ENCODE measurements at places on chromosomes 4 and X. TPM values are rescaled to one million over a fixed set of nuclear protein-coding genes. Genes with fewer than 3 reads are reported as not detected.

- no peak overlapping the region for H3K4me3 ChIP-seq
- H3K27ac ChIP-seq, result no peak overlapping the region
- DNase-seq, result no peak
- H3K27me3 ChIP-seq, result no peaks in the 10 kb centered on the region
- H3K4me1 ChIP-seq, result no peaks in the 10 kb centered on the region
Measured at GRCh38 chrX:27953171-27953570, 28.1 kb downstream of the DCAF8L1 start.

DNA sequence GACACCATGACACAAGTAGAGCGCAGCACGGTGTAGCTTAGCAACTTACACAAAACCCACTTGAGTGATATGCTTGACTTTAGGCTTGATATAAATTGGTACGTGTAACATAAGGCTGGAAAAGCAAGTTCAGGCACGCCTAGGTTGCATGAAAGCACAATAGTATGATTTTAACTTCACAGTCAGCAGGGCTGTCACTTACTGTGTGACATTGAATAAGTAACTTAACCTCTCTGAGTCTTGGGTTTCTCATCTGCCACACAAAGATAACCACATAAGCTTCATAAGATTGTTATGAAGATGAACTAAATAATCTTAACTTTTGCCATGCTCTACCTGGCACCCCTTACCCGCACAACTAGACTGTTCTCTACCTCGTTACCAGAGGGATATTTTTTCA, 9.5 kb downstream of the SRD5A3 start:
- DNase-seq, result no peak
- H3K27me3 ChIP-seq, result no peaks in the 10 kb centered on the region
- H3K4me1 ChIP-seq, result peaks cover 12% of the 10 kb centered on the region
- no peaks in the 10 kb centered on the region for H3K36me3 ChIP-seq

DNA sequence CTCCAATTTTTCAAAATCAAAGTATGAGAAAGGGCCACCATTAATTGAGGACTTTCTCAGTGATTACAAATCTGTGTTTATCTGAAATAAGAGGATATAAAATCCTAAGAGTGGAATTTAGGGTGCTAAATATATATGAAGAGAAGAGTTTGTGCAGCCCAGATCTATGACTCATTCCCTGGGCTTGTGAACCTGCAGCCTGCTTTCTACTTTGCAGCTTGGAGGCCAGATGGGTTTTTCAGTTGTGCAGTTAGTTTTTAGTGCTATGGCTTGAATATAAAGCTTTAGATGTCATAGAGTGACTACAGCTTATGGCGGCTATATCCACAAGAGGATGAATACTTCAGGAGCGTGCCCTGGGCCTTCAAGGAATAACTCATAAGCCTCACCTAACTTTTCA, 1391.1 kb downstream of the FSTL5 start:
- no peak for DNase-seq
- H3K27ac ChIP-seq, result no peak overlapping the region
- no peaks in the 10 kb centered on the region for H3K27me3 ChIP-seq
- H3K4me3 ChIP-seq, result no peak overlapping the region

DNA sequence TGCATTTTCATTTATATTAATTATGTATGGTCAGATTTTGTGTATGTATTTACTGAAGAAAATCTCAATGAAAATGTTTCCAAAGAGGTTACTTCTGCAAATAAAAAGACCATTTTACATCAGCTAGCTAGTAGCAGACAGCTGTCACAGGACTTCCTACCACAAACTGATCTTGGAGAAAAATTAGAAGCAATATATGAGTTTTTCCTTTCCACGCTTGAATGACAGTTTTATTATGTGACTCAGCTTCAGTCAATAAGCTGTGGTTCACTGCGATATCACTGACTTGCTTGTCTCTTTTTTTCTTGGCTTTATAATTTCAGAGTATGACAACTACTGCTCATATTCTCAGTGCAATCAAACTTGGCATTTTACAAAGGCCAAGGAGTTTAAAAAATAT, 787.4 kb upstream of the GALNTL6 start:
- H3K4me3 ChIP-seq, result no peak overlapping the region
- no peaks in the 10 kb centered on the region for H3K36me3 ChIP-seq
- H3K4me1 ChIP-seq, result no peaks in the 10 kb centered on the region
- no peaks in the 10 kb centered on the region for H3K27me3 ChIP-seq
- no peak overlapping the region for H3K27ac ChIP-seq

GRCh38 chrX:114344756-114345349, 239.0 kb upstream of the HTR2C start:
- H3K27me3 ChIP-seq, result no peaks in the 10 kb centered on the region
- H3K4me3 ChIP-seq, result no peak overlapping the region
- H3K4me1 ChIP-seq, result no peaks in the 10 kb centered on the region
- H3K27ac ChIP-seq, result no peak overlapping the region

GRCh38 chr4:75345423-75345822, 168.8 kb downstream of the RCHY1 start:
- H3K4me3 ChIP-seq, result no peak overlapping the region
- no peaks in the 10 kb centered on the region for H3K4me1 ChIP-seq
- no peaks in the 10 kb centered on the region for H3K27me3 ChIP-seq
- H3K36me3 ChIP-seq, result no peaks in the 10 kb centered on the region
- no peak overlapping the region for H3K27ac ChIP-seq

DNA sequence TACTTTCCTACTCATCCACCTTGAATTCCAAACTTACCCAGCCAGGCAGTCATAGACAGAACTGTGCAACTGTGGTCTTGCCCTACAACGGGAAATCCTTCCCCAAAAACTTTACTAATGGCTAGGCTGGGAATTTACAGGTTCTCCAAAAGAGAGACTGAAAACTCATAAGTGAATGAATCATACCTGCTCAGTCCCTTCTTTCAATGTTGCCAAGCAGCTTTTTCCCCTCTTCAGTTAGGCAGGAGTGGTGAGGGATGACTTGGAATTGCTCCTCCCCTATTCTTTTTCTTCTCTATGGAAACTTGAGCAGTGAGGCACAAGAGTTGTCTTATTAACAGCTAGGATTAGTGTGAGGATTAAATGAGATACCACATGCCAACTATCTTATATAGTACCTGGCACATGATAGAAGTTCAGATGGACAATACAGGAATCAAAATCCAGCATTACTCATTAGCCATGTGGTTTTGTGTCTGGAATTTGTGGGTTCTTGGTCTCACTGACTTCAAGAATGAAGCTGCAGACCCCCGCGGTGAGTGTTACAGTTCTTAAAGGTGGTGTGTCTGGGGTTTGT, 105.9 kb downstream of the TEX13A start:
- no peaks in the 10 kb centered on the region for H3K4me1 ChIP-seq
- H3K27me3 ChIP-seq, result peaks cover 3% of the 10 kb centered on the region
- H3K4me3 ChIP-seq, result no peak overlapping the region
- no peak overlapping the region for H3K27ac ChIP-seq
- no peak for DNase-seq
- H3K36me3 ChIP-seq, result no peaks in the 10 kb centered on the region

The RRH gene
- polyA plus RNA-seq, result 0.56 TPM

- no peak for DNase-seq
- no peaks in the 10 kb centered on the region for H3K4me1 ChIP-seq
- no peaks in the 10 kb centered on the region for H3K36me3 ChIP-seq
Measured at GRCh38 chr4:8691151-8691775, 98.7 kb downstream of the CPZ start.

DNA sequence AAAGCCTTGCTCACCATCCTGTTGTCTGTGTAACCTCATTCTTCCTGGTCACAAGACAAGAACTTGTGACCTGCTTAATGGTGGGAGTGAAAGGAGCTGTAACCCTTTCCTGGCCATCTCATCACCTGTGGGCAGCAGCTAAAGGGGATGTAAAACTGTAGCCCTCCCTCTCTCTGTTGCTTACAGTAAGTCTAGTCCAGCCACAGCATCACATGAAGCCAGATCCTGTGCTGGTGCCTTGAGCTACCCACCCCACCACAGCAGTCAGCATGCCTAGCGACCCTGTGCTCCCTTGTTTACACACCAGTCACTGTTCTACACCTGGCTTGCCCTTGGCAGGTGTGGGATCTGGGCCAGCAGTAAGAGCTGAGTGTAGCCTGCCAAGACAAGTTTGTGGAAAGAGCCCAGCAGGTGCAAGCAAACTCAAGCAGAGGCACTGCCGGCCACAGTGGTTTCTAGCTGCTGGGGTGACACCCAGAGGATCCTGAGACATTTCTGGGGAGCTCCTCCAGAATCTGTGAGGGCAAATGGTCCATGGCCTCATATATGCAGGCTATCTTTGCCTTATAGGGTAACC, 41.0 kb downstream of the UGT2B28 start:
- no peak for DNase-seq
- no peaks in the 10 kb centered on the region for H3K4me1 ChIP-seq
- no peak overlapping the region for H3K4me3 ChIP-seq
- H3K27ac ChIP-seq, result no peak overlapping the region

- H3K36me3 ChIP-seq, result no peaks in the 10 kb centered on the region
- no peak overlapping the region for H3K27ac ChIP-seq
- no peak for DNase-seq
- H3K27me3 ChIP-seq, result no peaks in the 10 kb centered on the region
- no peak overlapping the region for H3K4me3 ChIP-seq
Measured at GRCh38 chr4:172104539-172104938, 291.3 kb downstream of the GALNTL6 start.

The BDH2 gene
- polyA plus RNA-seq, result 119 TPM

DNA sequence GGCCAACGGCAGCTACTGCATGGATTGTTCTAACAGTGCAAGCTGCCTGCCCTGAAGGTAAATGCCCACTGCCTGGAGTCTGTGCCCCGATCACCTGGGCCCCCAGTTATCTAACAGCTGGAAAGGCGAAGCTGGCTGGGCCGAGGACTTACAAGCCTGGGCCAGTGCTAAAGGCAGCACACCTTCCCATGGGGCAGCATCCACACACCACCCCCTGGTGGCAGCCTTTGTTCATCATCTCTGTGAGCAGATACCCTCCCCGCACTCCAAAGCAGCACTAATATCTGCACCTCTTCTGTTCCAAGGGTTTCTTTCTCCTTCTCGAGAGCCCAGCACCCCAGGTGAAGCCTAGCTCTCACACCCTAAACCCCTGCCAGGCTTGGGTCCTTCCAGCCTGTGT, 7.6 kb downstream of the SLC2A9 start:
- H3K4me3 ChIP-seq, result no peak overlapping the region
- no peaks in the 10 kb centered on the region for H3K4me1 ChIP-seq
- H3K27ac ChIP-seq, result no peak overlapping the region
- no peaks in the 10 kb centered on the region for H3K27me3 ChIP-seq
- no peaks in the 10 kb centered on the region for H3K36me3 ChIP-seq

- no peaks in the 10 kb centered on the region for H3K27me3 ChIP-seq
- H3K36me3 ChIP-seq, result no peaks in the 10 kb centered on the region
- H3K27ac ChIP-seq, result no peak overlapping the region
- no peaks in the 10 kb centered on the region for H3K4me1 ChIP-seq
- no peak for DNase-seq
Measured at GRCh38 chr4:185872747-185873380, 60.9 kb upstream of the SORBS2 start.

The GIMD1 gene
- not detected for polyA plus RNA-seq

The TMEM156 gene
- polyA plus RNA-seq, result 0.71 TPM

DNA sequence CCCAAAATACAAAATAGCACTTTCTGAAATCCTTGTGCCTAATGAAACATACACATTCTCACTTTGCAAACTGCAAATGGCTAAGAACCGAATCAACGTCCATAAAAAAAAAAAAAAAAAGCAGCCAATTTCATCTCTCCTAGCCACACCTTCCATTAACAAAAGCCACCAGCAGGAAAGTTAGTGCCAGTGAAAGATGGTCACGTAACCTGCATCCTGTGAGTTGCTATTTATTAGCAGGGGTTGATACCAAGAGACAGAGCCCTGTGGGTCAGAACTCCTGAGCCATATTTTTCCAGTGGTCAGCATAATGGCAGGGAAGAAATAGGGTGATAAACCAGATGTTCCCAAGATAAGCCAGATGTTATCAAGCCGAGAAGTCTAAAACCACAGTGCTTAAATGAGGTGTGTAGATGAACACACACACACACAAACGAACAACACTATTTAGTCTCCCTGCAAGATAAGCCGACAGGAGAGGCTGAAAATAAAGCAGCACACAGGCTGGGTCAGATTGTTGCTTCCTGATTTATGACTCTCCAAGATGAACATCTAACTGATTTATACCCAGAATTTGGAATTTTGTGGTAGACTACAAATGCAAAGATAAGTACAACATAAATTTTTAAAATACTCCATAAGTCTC, 11.5 kb downstream of the PPARGC1A start:
- no peaks in the 10 kb centered on the region for H3K27me3 ChIP-seq
- H3K27ac ChIP-seq, result no peak overlapping the region
- H3K4me1 ChIP-seq, result peaks cover 8% of the 10 kb centered on the region
- H3K4me3 ChIP-seq, result no peak overlapping the region
- no peaks in the 10 kb centered on the region for H3K36me3 ChIP-seq

DNA sequence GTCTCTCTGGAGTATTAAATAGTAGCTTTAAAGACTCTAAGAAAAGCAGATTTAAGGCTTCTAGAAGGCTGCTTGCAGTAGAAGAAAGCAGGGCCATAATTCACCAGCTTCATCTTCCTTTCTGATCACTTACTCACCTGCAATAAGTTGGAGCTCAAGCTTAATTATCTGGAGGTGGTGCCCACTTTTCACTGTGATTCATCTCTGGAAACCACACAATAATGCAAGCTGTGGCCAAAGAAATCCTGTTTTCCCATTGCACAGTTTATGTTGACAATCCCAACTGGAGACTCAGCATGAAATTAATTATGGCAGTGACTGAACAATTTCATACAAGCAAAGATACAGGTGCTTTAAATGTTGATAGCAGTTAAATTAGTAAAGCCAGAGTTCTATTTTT, 14.7 kb downstream of the CWH43 start:
- no peak for DNase-seq
- no peak overlapping the region for H3K27ac ChIP-seq
- H3K27me3 ChIP-seq, result no peaks in the 10 kb centered on the region
- no peak overlapping the region for H3K4me3 ChIP-seq

The USP51 gene
- 7.8 TPM for polyA plus RNA-seq

The SERTM2 gene
- polyA plus RNA-seq, result not detected

The SRPX2 gene
- 39.0 TPM for polyA plus RNA-seq

GRCh38 chrX:4764888-4765287, 1051.4 kb upstream of the PRKX start:
- H3K27me3 ChIP-seq, result no peaks in the 10 kb centered on the region
- DNase-seq, result no peak
- H3K36me3 ChIP-seq, result no peaks in the 10 kb centered on the region
- H3K27ac ChIP-seq, result no peak overlapping the region
- H3K4me1 ChIP-seq, result no peaks in the 10 kb centered on the region

GRCh38 chr4:138344054-138344453, 101.9 kb upstream of the SLC7A11 start:
- H3K4me3 ChIP-seq, result no peak overlapping the region
- no peaks in the 10 kb centered on the region for H3K4me1 ChIP-seq
- no peaks in the 10 kb centered on the region for H3K27me3 ChIP-seq
- no peak for DNase-seq

DNA sequence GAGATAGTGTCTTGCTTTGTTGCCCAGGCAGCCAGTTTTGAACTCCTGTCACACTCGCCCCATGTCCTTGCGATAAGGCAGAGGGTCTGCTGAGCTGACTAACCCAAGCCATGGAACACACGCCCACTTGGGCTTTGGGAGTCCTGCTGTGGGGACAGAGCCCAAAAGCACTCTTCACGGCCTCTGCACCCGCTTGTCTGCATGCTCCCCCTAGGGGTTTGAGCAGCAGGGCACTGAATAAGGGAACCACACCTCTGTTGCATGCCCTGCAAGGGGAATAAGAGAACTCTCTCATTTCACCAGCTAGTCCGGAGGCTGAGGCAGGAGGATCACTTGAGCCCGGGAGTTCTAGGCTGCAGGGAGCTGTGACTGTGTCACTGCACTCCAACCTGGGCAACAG, 166.0 kb downstream of the STAG2 start:
- H3K4me3 ChIP-seq, result no peak overlapping the region
- DNase-seq, result no peak
- H3K4me1 ChIP-seq, result no peaks in the 10 kb centered on the region
- no peaks in the 10 kb centered on the region for H3K36me3 ChIP-seq

The ATP2B3 gene
- polyA plus RNA-seq, result 0.10 TPM

GRCh38 chr4:4480205-4480604, 61.6 kb downstream of the STX18 start:
- H3K27me3 ChIP-seq, result no peaks in the 10 kb centered on the region
- H3K4me3 ChIP-seq, result no peak overlapping the region
- H3K4me1 ChIP-seq, result no peaks in the 10 kb centered on the region
- DNase-seq, result no peak
